ENCODE measurements at places on chromosomes 3 and 15.
A peak's percentile ranks its signal among the peaks of the same experiment; 100 is the strongest.

DNA sequence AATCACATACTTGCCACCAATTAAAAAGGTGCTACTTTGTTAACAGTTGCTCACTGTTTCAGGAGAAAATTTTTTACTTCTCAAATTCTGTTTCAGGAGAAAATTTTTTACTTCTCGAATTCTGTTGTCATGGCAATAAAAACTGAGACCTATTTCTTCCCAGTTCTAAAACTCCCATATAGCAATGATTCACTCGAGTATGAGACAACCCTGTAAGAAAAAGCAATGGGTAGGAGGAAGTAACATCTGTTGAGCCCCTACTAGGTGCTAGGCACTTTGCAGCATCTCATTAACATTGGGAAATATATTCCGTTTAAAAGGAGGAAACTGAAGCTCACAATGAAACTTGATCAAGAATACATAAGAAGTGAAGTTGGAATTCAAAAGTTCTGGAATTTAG is 35.1 kb upstream of the IGSF11 start:
- no peak for DNase-seq

DNA sequence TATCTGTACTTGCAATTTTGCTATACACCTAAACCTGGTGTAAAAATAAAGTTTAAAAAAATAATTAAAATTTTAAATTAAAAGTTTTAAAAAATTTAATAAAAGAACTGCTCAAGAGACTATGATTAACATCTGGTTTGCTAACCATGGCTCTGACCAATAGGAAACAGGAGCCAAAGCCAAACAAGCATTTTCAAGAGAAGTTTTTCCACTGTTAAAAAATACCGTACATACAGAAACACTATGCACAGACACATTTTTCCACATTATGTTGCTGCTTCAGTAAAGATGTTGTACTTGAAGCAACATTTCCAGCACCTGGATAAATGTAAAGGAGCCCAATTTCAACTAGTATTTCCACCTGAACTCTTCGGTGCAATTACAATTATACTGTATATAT is 543.9 kb upstream of the NAALADL2 start:
- no peak for DNase-seq

- DNase-seq = no peak
Measured at GRCh38 chr3:146664403-146664802, 59.3 kb upstream of the PLSCR5 start.

- no peak for DNase-seq
Measured at GRCh38 chr15:41096178-41096577, 19.9 kb downstream of the INO80 start.

DNA sequence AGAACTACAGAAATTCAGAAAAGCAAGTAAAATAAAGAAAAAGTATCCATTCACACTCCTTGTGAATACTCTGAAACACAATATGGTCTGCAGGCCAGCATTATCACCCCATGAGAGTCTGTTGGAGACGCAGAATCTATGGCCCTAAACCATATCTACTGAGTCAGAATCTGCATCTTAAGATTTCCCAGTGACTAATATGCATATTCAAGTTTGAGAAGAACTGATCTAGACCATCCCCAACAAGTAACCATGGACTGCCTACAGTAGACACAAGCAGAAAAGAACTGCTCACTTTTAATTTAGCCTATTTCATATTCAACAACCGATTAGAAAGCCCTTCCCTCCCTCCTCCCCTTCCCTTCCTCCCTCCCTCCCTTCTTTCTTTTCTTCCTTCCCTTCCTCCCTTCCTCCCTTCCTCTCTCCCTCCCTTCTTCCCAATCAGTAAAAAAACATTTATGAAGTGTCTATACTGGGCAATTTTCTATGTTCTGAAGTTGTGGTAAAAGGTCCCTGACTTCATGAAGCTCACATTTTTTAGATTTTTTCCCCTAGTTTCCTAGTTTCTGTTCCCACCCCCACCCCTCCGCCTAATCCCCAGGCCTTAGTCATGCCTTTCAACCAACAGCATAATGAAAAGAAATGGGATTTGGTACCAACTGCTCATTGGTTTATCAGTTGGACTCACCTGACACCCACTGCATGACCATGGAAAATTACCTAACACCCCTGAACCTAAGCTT is 125.2 kb downstream of the CNTN3 start:
- no peak for DNase-seq

DNA sequence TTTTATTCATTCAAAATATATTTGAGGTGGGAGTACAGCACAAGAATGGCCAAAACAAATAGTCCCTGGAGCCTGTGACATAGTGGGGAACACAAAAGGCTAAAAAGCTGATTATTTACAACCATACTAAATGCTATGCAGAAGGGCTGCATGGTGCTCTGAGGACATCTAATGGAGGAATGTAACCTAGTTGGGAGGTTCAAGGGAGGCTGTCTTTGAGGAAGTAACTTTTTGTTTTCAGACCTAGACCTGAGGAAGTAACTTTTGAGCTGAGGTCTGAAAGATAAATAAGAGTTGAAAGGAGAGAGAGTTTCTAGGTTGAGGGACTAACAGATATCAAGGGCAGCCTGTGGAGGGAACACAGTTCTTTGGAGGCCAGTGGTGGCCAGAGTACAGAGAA is 34.8 kb upstream of the RASA2 start:
- DNase-seq = peak; percentile 71
